ENCODE measurements at places on chromosomes 6 and 20.

DNA sequence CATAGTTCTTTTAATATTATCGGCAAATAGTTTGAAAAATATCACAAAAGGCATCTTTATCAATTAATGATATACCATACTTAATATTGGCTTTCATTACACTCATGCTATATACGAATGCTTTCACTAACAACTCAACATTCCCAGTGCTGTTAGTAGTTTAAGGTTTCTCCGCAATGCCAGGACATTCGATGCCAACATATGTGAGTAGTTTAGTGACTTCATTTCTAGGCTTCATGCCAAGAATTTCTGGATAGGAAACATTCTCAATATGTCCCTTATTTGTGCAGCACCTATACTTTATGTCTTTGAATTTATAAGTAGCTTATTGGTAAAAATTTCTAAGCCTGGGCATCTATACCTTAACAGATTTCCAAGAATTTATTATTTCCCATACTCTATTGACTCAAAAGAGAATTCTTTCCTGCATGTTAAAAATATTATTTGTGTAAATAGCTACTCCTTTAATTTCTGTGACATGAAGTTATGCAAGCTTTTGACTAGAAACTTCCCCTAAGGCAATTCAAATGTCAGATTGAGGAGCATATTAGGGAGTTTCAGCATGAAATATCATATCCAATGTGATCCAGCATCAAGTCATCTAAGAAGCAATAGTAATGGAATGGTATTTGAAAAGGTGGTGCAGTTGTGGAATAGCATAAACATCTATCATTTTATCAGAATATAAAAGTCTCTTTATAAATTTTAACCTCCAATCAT, 236.0 kb upstream of the STXBP5 start:
- peak; percentile 50 for DNase-seq

GRCh38 chr6:54579011-54579410, 267.6 kb upstream of the FAM83B start:
- peak; percentile 46 for DNase-seq

DNA sequence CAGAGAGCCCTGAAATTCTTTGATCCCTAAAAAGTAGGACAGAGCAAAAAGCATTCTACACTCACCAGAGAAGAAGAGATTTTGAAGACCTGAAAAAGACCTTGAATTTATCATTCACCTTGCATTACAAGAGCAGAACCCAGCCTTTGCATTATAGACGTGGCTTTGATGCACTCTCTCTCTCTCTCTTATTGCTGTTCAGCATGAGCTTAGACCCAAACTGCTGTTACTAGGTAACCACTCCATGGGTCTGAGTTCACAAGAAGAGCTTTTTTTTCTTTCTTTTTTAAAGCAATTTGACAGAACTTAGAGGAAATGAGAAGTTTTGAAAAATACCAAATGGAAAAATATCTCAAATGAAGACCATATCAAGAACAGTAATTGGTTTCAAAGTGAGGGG, 44.4 kb downstream of the COL9A1 start:
- no peak for DNase-seq

DNA sequence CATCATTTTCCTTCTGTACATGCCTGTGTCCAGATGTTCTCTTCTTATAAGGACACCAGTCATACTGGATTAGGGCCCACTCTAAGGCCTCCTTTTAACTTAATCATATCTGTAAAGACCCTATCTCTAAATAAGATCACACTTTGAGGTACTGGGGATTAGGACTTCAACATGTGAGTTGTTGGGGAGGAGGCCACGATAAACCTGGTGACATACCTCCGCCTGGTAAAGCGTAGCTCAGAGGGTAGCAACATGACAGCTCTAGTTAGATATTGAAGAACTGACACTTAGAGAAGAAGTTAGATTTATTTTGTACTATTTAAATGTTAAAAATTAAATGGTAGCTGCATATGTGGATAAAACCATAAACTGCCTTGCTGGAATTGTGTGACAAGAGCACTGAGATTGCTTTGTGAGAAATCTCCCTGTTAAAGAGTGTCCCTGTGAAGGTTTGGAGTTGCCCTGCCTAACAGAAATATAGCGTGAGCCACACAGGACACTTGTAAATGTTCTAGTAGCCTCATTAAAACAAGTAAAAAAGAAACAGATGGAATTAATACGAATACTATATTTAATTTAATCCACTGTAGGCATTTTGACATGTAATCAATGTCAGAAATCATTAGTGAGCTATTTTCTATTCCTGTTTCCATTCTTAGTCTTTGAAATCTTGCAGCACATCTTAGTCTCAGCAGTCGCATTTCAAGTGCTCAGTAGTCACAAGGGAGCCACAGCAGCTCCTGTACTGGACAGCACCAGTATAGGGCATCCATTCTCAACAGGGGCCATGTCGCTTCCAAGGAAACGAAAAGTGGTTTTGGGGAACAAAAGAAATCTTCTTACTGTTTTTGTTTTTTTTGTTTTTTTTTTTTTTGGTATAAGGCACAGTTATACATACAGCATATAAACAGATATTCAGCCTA, 13.4 kb downstream of the PLCB1 start:
- no peak for DNase-seq

GRCh38 chr6:45072016-45072415, 256.1 kb upstream of the RUNX2 start:
- no peak for DNase-seq

Data from AG09309 (cell line).